ENCODE measurements at places on chromosomes 4 and X. TPM values are rescaled to one million over a fixed set of nuclear protein-coding genes. Genes with fewer than 3 reads are reported as not detected.

Gene KLHL8
- 23.0 TPM for total RNA-seq

Gene SPACA5B
- total RNA-seq: not detected

Gene CTAG1A
- not detected for total RNA-seq

Gene MTNR1A
- total RNA-seq: not detected

Gene GAGE12C
- total RNA-seq: not detected

Gene PTCHD1
- not detected for total RNA-seq

Gene GAGE12H
- not detected for total RNA-seq

Gene TBX22
- total RNA-seq: not detected

Gene ADGRG2
- total RNA-seq: not detected

Gene EDNRA
- total RNA-seq: not detected

Gene PLAC8
- total RNA-seq: 11.8 TPM

Gene DOK7
- not detected for total RNA-seq

Gene CENPVL1
- not detected for total RNA-seq

Gene FAM241A
- 13.8 TPM for total RNA-seq

Gene GSX2
- not detected for total RNA-seq

Gene ZNF711
- 0.53 TPM for total RNA-seq

Gene NOA1
- 23.3 TPM for total RNA-seq

Gene NUDT11
- total RNA-seq: 3.9 TPM

Gene CLDN2
- total RNA-seq: not detected

Measured in activated T-cell treated with anti-CD3 and anti-CD28 coated beads, Interleukin-2, amount 50 U/mL, for 4 hours (primary cell).